Right atrium auricular region (tissue), 2 donors: ENCODE measurements at places on chromosomes 6 and 20. TPM values are rescaled to one million over a fixed set of nuclear protein-coding genes. Genes with fewer than 3 reads are reported as not detected.

Gene TAGAP
- total RNA-seq: 3.2 TPM

Gene TSBP1
- total RNA-seq: not detected

Gene POPDC3
- total RNA-seq: 57.6 TPM

Gene HRH3
- total RNA-seq: not detected

Gene TDRD6
- 0.12 TPM for total RNA-seq

Gene CYP39A1
- 6.3 TPM for total RNA-seq

Gene RNF39
- total RNA-seq: 0.26 TPM

Gene SERAC1
- total RNA-seq: 5.0 TPM

Gene LAMP5
- total RNA-seq: not detected

Gene BMP7
- 15.1 TPM for total RNA-seq

Gene NRM
- 4.2 TPM for total RNA-seq
